ENCODE measurements at places on chromosomes 3 and 15.

DNA sequence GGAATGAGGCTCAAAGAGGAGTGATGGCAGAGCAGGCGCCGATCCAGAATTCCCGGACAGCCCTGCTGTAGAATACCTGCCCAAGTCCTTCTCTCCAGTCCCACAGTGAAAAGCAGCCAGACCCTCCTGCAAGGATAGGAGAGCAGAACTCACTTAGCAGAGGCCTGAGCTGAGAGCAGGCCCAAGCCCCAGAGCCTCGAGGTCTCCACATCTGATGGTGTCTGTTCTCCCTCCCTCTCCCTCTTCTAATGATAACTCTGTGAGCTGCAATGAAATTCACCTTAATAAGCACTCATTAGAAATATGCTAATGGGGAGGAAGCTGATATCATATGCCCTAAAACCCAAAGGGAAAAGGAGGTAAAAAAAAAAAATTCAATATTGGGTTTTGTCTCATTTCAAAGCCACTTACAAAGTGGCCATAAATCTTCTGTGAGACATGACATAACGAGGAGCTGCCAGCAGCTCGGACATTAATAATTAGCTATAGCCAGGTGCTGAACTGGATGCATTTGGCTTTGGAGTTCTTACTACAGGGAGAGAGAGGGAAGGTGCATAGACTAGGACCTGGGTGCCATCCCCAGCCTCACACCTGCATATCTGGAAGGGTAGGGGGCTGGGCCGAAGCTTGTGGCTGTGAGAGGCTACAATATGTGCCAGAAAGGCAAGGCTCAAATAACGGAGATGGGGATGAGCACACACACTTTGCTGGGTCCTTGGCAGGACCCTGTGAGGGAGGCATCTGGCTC is 108.4 kb downstream of the MEGF11 start:
- DNase-seq = no peak

GRCh38 chr15:56047354-56047753 is 53.9 kb upstream of the NEDD4 start:
- DNase-seq = no peak

DNA sequence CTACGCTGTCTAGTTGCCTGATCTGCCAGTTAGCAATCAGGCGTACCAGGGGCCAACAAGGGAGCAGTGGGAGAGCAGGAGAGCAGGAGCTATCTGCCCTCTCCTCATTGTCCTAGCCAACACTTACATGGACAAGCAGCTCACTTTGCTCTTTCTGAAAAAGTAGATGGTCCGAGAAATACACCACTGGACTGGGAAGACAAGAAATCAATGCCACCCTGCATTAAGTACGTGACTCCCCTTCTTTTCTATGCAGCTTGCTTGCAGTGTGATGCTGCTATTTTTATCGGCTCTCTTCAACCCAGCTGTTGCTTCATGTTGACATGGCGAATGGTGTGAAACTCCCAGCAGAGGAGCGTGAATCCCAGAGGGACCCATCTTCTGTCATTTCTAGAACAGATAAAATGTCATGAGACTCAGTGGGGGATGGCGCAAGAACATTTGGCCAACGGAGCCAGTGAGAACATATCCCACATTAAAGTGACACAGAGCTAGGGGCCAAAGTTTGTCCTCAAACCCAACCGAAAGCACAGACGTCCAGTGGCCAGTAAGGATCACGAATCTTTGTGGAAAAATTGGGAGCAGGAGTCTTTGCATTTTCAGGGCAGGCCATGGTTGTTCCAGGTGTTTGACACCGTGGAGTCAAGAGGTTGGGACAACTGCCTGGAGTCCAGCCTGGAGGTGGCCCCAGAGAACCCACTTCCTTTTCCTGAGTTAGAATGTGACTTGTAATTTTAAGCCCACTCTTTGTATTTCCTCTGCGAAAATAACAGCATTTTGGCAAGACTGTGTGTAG is 53.7 kb upstream of the MEF2A start:
- no peak for DNase-seq

- DNase-seq = no peak
Observed at GRCh38 chr15:74006774-74007639, 12.5 kb downstream of the PML start.

GRCh38 chr3:86921971-86922680 is 68.8 kb downstream of the VGLL3 start:
- DNase-seq = no peak

DNA sequence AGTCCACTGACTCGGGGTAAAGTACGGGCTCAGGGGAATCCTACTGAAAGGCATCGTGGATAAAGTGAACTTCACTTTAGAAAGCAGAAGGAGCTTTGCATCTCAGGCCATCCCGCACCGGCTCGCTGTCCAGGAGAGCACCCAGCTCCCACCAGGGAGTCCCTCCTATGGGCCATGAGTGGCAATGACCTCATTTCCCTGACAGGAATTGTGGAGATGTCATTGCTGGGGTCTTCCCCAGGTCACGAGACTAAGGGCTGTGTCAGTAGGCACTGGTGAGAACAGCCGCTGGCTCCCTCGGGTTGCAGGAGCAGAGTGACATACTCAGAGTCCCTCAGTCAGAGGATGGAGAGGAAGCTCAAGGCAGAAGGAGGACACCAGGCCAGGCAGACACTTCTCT is 97.3 kb downstream of the XXYLT1 start:
- no peak for DNase-seq

GRCh38 chr15:22253676-22254408 is 173.5 kb downstream of the OR4M2 start:
- no peak for DNase-seq

DNA sequence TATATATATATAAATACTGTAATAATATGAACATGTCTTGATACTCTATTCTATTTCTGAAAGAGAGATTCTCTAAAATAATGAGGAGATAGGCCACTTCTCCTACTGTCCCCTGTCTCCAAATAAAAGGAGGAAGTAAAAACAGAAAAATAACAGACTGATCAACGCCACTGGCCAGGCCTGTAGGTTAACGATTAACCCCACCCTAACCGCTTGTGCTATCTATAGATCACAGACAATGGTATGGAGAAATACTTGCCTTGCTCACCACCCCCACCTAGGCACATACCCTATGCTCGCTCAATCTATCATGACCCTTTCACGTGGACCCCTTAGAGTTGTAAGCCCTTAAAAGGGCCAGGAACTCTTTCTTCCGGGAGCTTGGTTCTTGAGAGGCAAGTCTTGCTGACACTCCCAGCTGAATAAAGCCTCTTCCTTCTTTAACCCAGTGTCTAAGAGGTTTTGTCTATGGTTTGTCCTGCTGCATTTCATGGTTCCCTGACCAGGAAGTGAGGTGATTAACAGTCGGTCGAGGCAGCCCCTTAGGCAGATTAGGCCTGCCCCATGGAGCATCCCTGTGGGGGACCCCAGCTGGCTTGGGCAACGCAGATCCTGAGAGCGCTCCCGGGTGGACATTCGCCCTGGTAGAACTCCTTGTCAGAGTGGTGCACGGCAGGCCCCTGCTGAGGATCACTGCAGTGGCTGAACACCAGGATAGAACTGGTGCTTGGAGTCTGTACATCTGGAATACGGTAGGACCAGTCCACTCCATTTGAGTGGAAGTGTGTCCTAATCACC is 521.8 kb upstream of the CNTN3 start:
- no peak for DNase-seq

DNA sequence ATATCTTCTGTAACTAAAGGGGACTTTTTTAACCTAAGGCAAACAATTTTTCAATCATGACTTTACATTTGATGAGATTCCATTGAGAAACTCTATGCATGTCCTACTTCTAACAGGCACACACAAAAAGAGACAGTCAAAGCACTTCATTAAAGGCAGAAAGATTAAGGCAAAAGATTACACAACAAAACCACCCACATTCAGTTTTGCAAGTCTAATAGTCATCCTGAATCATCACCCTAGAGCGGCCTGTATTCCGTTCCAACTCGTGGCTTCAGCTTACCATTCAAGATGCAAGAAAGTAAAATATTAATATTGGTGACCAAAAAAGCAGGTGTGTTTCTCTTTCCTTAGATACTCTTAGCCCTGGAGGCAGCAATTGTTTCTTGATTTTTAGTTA is 205.9 kb downstream of the P3H2 start:
- DNase-seq = no peak

DNA sequence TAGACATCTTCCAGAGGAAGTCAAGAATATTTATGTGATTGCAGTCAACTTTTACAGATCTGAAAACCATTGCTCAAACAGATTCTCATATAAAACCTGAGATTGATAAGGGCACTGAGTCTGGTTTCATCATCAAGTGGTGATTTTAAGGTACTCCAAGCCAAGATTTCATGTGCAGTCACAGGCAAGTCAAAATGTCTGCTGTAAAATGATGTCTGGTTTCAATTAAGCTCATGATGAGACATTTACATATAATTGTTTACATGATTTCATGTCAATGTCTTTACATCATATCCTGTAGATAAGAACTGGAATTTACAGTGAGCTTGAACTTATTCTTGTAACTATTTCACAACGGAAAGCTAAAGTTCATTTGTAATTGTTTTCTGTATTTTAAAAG is 1215.5 kb downstream of the ROBO2 start:
- DNase-seq = no peak
